ENCODE measurements at places on chromosomes 2 and 18.
A peak's percentile ranks its signal among the peaks of the same experiment; 100 is the strongest.

- DNase-seq = no peak
These were observed 28.9 kb upstream of the RNF152 start for GRCh38 chr18:61921621-61922235.

DNA sequence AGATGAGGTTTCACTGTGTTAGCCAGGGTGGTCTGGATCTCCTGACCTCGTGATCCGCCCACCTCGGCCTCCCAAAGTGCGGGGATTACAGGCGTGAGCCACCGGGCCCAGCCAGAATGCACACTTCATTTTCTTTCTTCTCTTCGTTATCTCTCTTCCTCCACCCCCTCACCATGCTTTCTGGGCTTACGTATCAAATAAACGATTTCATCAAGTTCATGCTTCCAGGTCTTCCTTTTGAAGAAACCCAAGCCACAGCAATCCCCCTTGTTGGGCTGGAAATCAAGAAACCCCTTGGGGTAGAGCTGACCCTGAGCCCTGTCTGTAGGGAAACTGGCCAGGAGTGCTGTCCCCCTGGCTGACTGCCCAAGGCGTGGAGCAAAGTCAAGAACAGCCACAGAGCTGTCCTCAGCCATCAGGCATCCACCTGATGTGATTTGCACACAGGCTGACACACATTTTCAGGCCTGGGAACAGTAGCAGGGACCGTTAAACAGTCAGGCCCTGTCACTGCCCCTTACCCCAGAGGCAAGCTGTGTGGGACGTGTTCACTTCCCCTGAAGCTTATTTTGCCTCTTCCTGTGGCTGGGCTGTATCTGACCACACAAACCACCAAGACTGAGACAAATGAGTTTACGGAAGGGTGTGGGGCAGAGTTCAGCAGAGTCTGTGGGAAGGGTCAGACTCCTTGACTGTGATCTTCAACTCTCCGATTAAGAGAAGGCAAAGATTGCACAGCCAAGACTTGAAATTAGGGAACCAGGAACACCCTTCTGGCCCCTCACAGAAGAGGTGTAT is 15.1 kb upstream of the NMUR1 start:
- no peak for DNase-seq

DNA sequence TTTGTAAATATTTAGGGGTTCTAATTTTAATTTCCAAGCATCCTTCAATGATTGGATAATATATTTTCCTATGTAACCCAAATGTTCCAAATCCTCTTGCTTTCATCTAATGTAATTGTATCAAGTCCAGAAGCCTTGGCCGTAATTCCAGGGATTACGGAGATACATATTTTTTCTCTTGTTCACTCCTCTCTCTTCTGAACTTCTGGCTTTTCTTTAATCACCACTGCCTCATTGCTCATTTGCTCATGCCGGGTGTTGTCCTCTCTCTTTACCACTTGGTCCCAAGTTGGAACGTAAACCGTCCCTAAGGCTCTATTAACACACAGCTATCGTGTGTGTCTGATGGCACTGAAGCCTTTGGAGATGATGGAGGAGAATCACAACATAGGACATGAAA is 188.7 kb upstream of the COL3A1 start:
- DNase-seq = no peak

GRCh38 chr2:45681675-45682074 is 30.2 kb downstream of the PRKCE start:
- peak; percentile 59 for DNase-seq

DNA sequence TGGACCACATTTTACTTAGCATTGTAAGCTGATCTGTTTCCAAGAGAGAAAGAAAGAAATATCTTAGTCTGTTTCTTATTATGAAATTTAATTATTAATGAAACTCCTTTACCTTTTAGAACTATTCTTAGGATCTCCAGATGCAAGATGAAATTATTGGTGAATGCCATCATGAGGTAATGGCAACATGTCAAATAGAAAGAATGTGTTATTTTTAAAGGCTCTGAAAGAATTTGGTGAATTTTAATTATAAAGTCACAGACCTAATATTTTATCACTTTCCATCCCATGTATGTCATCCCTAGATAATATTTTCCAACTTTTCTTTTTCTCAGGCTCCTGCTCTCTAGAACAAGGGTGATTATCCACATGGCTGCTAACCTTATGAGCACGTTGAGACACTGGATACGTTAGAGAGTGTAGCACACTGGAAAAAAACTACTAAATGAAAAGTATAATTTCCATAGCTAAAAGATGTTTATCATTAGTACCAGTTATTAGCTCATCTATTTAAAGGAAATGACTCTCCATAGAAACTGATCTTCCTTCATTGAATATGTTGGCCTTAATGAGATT is 95.2 kb upstream of the SCG2 start:
- peak; percentile 32 for DNase-seq

GRCh38 chr18:50947899-50948298 is 19.9 kb upstream of the ELAC1 start:
- DNase-seq = no peak

DNA sequence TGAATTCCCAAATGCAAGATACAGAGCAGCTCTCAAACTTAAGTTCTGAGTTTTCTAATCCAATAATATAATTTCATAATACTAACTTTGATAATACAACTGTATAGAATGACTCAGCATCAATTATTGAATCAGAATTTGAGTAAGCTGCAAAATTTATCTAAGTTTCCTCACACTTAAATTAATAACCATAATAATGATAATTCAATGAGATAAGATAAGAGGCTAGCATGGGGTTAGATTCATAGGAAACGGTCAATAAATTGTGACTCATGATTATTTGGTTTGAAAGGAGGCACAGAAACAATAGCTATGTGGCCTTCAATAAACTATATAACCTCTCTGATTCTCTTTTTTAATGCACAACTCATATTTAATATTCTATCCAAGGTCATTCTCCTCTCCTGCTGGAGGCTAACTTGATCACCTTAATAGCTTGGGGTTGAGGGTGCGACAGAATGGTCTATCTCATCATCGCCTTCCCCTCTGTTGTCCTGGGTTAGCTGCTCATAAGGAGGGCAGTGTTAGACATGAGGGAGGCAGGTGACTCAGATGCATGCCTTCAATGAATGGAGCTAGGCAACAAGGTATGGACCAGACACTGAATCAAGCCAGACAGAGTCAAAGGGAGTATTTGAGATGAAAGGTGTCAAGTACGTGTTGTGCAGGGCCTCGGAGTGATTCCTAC is 36.2 kb upstream of the BMP10 start:
- DNase-seq = peak; percentile 72

DNA sequence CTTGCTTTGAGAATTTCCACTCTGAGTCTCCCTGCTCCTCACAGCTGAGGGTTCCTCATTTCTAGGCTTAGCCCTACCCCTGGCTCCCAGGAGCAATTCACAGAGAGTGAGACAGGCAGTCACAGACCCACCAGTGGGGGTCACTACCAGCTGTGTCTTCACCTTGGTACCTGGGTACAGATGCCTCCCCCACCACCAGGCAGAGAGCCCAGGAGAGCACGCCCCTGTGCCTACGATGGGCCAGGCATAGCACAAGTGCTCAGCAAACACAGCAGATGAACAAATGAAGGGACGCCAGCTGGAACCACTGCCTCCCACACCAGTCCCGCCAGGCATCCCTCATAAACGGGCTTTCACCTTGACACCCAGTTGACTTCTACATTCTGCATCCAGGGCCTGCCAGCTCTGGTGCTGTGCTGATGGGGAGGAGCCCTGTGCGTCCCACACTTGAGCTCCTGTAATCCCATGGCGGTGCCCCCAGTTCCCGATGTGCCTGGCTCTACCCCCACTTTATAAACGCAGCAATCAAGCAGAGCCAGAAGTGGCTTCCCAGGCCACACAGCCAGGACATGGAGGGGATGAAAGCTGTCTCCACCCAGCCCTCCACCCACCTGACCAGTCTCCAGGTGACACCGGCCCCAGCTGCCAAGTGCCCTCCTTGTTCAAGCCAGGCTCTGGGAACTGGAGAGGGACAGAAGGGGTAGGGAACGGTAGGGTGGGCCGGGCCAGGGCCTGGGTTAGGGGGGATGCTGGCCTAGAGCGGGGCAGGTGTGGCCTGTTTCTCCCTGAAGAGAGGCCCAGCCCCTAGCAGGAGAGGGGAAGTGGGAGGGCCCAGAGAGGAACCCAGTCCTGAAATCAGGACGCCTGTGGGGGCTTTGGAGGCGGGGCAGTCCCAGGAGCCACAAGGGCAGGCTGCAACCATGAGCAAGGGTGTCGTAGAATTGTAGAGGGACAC is 42.5 kb downstream of the SCTR start:
- peak; percentile 84 for DNase-seq

- no peak for DNase-seq
These were observed 66.7 kb downstream of the DNMT3A start for GRCh38 chr2:25274868-25275574.

DNA sequence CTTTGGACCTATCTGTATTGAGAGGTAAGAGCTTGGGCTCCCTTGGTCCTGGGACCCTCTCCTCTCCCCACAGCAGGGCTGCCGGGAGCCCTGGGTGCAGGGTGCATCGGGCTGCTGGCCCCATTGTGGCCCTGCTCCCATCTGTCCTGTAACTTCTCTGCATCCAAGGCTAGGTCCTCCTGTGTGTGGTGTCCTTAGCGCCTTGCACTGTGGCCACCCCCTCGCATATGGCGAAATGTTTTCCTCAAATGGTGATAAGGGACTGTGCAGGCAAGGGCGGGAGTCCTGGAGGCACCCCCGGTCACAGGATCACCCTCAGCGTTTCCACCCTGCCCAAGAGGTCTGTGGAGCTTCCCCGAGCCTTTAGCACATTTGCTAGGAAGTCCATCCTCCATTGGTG is 208.2 kb downstream of the SH3RF3 start:
- no peak for DNase-seq

DNA sequence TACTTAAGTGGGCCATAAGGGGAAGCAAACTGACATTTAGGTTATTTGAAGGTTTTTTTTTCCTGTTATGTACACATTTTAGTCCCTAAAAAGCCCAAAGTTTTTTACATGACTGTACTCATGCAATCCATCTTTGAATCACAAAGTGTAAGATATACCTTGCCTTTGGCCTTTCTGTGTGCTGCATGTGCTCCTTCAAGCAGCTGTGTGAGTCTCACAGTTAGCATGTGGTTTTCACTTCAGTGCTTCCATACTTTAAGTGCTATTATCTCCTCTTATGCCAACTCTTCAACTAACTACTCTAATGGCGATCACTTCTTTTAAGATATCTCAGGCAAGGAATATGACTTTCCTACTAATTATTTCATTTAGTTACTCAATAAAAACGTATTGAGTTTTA is 597.1 kb upstream of the ACVR2A start:
- no peak for DNase-seq

DNA sequence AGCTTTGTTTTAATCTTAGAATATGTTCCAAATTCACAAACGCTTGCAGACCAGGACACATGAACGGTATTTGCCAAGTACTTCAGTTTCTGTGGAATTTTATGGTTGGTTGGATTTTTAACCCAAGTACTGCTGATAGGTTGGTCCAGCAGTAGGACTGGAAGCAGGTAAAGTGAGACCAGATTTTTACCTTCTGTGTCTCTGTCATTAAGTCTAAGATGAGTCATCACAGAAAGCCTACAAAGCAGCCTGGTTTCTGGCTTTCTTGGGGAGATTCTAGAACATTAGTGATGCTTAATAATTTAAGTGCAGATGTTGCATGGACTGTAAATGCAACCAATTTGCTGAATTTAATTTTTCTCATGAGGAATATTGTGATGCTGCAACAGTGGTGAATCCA is 100.5 kb downstream of the SCG2 start:
- peak; percentile 66 for DNase-seq

- no peak for DNase-seq
These were observed 46.9 kb upstream of the STRN start for GRCh38 chr2:37013315-37013641.

DNA sequence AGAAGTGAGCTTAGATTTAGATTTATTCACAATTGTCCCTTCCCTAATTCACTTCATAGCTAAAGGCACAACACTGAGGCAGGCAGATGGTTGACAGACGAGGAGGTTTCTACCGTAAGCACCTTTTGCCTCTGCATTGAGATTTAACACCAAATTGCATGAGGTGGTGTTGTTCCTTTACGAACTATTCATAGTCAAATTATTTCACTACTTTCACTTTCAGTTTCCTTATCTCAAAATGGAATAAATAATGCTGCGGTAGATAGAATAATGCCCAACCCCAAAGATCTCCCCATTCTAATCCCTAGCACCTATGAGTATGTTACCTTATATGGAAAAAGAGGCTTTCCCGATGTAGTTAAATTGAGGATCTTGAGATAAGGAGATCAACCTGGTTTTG is 58.9 kb upstream of the LINC00305 start:
- DNase-seq = no peak

DNA sequence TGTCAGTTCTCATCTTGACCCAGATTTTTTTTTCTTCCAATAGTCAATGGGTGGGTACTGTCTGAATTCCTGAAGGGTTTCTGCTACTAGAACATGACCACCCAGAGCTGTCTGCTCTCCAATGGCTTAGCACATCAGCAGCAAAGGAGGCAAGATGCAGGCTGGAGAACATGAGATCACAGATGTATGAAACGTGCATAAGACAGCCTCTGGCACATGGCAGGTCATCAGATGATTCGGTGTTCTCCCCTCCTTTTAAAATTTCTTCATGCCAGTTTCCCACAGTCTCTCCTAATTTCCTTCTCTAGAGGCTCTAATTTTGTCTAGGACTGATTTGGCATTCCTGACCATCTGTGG is 359.3 kb upstream of the TNP1 start:
- no peak for DNase-seq

DNA sequence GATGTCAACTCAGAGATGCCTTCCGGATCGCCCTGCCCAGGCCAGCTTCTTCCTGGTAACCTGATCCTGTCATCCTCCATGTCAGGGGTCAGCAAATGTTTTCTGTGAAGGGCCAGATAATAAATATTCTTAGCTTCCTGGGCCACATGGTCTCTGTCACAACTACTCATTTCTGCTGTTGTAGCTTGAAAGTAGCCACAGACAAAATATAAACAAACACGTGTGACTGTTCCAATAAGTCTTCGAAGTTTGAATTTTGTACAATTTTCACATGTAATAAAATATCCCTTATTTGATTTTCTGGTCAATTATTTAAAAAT is 35.8 kb downstream of the ANXA4 start:
- no peak for DNase-seq

DNA sequence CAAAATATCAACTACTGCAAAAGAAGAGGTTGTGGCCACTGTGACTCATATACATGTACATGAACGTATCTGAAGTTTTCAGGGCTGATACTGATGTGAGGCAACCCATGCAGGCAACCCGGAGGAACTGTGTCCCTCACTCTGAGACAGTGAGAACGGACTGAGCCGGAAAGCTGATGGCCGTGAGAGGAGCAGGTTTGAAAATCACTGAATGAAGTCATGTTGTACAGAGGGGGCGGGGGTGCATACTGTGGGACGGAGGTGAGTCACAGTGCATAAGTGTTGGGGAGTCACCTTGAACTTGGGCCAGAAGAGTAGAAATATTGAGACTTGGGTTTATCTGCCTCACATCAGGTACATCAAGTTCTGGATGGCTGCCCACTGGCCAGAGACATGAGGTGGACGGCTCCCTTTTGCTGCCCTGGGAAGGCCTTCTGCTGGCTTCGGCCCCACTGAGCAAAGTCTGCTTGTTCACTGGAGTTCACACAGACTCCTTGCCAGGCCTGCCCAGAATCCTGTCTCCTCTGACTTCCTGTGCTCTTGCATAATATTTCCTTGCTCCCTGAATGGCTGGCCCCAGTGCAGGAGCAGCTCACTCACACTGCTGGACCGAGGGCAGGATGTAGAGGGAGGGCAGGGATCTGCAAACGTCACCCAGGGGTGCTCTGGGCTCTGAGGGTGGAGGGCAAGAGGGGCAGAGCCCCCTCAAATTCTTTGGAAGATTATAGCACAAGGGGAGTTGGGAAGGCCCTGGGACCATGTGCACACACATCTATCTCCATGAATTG is 18.1 kb downstream of the EPAS1 start:
- peak; percentile 86 for DNase-seq

- peak; percentile 38 for DNase-seq
These were observed 1127.1 kb downstream of the DPP10 start for GRCh38 chr2:115569547-115569946.

All from DMS53 (cell line).